T-helper 1 cell (primary cell): ENCODE measurements at places on chromosomes 6 and 20.

GRCh38 chr6:168294901-168295300, 24.7 kb downstream of the DACT2 start:
- no peak for DNase-seq

- no peak for DNase-seq
These were observed 280.5 kb downstream of the CLVS2 start for GRCh38 chr6:123276546-123276980.

- DNase-seq = peak; percentile 43
These were observed 52.8 kb downstream of the GTF2H5 start for GRCh38 chr6:158220786-158221442.

GRCh38 chr20:48708116-48708515, 119.7 kb downstream of the PREX1 start:
- no peak for DNase-seq

GRCh38 chr20:11826334-11826733, 91.4 kb upstream of the BTBD3 start:
- no peak for DNase-seq

- DNase-seq = no peak
These were observed 201.3 kb downstream of the AKAP7 start for GRCh38 chr6:131336596-131336995.

DNA sequence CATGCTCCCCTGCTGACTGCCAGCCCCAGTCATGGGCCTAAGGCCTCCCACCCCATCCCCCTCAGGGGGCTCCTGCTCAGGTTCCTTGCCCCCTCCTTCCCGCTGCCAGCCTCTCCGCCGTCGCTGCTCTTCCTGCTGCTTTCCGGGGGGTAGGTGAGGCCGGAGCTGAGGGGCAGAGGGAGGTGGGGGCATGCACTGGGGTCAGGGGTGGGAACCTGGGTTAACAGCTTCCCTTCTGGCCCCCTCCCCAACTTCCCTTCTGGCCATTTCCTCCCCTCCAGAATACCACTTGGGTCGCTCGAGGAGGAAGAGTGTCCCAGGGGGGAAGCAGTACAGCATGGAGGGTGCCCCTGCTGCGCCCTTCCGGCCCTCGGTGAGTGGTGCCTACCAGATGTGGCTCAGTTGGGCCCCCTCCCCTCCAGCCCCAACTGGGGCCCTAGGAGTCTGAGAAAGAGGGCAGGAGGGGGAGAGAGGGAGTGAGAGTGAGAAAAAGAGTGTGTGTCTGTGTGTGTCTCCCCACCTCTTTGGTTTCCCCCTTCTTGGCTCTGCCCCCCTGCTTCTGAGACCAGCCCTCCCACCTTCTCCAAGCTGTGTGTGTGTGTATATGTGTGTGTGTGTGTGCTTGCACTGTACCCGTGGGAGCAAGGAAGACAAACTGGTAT, 12.1 kb downstream of the SYNGAP1 start:
- DNase-seq = no peak
